ENCODE measurements at places on chromosomes 13 and 19.
A peak's percentile ranks its signal among the peaks of the same experiment; 100 is the strongest.

GRCh38 chr19:49679771-49680413 lies 2.8 kb downstream of the PRMT1 start:
- no peak for DNase-seq

- DNase-seq: no peak
These were observed 729 bp upstream of the ARID3A start for GRCh38 chr19:925087-925525.

DNA sequence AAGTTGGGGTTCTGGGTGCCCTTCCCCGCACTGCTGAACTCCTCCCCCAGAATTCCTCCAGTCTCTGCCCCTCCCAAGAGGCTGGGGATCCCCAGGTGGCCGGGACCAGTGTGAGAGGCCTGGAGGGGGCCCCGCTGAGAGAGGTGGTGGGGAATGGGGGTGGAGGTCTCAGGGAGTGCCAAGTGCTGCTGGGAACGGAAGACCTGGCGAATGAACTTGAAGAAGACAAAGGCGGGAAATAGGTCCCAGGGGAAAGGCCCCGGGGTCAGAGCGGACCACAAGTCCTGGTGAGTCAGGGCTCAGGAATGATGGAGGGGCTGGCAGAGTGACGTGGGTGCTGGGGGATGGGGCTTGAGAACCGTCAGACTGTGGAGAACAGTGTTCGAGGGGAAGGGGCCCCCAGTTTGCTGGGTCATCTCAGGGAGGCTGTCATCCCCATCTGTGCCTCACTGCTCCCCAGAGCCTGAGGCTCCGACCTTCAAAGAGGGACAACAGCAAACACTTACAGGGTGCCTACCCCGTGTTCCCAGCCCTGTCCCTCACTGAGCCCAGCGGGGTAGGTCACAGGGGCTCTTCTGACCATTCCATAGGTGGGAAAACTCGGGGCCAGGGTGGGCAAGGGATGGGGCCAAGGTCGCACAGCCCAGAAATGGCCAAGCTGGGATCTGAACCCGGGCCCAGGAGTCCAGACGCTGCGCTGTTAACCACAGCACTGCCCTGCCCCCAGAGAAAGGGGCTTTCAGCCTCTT lies 16.0 kb upstream of the SEMA6B start:
- peak; percentile 85 for DNase-seq

- DNase-seq: no peak
These were observed 99.5 kb upstream of the TMTC4 start for GRCh38 chr13:100773923-100774663.

DNA sequence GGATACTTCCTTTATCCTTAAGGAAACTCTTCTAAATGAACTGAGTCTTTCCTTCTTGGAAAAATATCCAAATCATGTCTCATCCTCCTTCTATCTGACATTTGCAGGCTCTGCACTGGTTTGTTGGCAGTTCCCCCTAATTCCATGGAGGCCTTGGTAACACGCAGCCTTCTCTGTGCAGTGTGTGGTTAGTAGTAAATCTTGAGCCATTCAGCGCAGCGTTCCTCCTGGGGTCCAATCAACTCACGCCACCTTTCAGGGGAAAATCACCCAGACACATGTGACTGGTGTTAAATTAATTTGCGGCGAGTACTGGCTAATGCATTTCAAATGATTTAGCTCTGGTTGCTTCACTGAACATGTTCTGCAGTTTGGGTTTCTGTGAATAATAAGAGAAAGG lies 21.0 kb upstream of the CBY2 start:
- DNase-seq: no peak

- peak; percentile 28 for DNase-seq
These were observed 1.6 kb upstream of the KLK10 start for GRCh38 chr19:51020988-51021651.

- no peak for DNase-seq
These were observed 39.9 kb downstream of the WDFY2 start for GRCh38 chr13:51624207-51624606.

GRCh38 chr19:18969931-18970659 lies 29.1 kb upstream of the HOMER3 start:
- DNase-seq: no peak

DNA sequence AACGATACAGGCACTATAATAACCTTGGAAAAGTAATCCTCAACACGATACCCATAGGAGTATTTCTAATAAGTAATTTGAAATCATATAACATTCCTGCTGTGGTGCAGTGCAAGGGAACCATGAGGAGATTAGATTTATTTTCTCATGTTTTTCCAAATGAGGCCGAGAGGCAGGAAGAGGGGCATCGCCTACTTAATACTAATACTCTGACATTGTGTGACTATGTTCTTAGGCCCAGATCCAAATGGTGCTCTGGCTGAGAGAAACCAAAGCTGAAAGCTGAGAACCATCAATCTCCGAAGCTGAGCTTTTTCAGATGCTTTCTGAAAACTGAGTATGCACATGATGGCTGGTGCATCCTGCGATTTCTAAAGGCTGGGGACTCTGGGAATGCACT lies 248.0 kb upstream of the MAB21L1 start:
- no peak for DNase-seq

DNA sequence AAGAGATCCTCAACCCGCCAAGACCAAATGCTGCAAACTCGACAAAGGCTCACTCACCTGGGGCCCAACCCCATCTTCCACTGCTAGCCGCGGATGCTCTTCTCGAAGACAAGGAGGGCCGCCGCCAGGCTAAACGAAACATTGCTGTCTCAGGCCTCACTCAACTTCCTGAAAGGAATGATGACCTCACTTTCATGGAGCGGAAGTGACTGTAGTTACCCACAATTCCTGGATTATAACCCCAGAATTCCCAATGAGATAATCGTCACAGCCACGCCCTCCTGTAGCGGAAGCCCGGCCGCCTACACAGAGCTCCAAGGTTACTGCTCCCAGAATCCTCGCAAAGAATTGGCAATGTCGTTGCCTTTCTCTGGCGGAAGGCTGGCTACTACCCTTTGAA lies 10.5 kb upstream of the ZNF112 start:
- no peak for DNase-seq

DNA sequence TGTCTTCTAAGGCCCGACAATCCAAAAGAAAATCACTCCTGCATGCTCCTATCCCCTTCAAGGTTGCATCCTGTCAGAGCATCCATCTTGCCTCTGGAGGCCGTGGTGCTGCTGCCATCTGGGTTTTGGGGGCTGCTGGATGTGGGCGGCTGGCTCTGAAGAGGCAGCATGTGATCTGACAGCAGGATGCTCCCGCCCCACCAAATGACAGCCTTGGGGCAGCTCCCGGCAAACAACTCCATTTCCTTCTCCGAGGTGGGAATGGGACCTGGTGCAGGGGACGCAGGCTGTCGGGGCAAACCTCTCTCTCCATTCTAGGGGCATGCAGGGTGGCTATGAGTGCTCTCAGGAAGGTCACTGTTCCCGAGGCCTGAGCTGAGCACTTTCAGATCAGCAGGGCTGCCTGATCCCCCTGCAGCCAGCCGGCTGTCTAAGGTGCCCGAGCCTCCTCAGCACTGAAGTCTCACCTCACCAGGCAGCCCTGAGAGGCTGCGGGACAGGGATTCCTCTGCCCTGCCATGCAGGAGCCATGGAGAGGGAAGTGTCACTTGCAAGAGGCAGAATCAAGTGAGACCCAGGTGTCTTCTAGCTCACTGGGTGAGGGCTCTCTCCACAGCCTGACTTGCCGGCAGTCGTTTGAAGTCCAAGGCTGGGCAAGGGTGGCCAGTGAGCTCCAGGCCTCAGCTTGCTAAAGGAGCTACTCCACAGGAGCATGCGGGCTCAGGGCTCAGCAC lies 28.8 kb downstream of the TSSK6 start:
- no peak for DNase-seq

GRCh38 chr19:20661150-20661819 lies at the start of gene ZNF626:
Gene ZNF626, minus strand, starts transcription at chr19:20661571. Its CDS starts 125 bp downstream, at chr19:20661446.
- DNase-seq: peak; percentile 85

DNA sequence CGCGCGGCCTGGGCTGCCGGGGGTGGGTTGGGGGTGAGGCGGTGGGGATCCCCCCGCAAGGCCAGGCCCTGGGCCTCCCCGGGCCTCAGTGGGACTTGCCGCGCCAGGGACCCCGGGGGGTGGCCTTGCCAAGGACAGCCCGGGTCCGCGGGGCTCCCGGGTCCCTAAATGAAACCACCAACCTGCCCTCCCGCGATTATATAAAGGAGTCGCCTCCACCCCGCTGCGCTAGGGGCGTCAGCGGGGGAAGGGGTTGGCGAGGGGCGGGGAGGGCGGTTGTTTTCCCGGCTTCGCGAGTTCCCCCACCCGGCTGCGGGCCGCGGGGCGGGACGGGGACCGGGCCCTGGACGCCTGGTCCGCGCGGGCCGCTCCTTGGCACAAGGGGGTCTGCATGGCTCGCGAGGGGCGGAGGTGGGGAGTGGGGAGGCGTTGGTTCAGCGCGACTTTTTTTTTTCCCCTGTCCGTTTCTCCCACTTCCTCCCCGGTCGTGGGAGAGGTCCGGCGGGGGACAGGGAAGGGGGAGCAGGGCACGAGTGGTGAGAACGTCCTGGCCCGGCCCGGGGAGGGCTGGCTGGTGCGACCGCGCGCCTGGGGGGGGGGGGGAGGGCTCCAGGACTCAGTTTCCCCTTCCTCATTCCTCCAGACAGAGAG lies 822 bp upstream of the ZBTB7A start:
- no peak for DNase-seq

- no peak for DNase-seq
These were observed 11.9 kb downstream of the MEIS3 start for GRCh38 chr19:47407417-47407774.

DNA sequence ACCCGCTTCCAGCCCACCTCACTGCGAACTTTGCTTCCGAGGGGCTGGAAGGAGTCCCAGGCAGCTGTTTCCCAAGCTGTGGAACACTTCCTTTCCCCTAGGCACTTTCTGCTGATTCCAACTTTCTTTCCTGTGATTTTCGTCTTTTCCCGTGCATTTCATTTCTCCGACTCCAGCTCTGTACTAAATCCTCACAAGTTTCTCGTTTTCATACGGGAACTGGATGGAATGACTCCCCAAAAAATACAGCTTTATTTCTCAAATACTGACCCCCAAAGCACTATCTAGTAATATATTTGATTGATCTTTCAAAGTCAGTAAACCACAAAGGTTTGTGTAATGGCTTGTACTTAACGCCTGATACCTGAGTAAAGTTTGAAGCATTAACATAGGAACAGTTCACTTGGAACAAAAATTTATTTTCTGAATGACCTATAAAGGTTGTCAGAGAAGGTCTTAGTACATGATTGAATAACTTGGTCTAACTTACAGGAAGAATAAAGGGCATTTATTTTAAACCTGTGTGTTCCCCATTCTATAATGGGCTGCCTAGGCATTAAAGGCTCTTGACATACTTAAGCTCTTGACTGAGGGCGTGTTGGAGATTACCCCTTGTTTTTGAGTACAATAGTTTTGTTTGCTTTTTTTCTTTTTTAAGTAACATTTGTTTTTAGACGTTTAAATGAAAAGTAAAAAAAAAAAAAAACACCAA lies 1.3 kb upstream of the PCDH9 start:
- no peak for DNase-seq

GRCh38 chr19:10334588-10335351 lies 1.4 kb upstream of the RAVER1 start:
- DNase-seq: peak; percentile 96

DNA sequence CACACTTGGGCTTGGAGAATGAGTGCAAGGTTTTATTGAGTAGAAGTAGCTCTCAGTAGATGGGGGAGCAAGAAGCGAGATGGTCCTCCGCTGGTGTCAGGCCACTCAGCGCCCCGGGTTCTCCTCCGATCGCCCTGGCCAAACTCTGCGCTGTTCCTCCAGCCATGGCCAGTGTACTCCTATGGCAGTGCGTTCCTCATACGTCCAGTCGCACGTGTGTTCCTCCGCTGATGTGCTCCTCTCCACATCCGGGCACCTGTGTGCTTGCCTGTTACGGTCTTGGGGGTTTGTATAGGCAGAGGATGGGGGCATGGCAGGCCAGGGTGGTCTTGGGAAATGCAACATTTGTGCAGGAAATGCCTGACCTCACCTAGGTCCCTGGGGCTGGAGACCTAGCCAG lies 1899.4 kb downstream of the PCDH9 start:
- no peak for DNase-seq

- no peak for DNase-seq
These were observed 16.2 kb downstream of the PLPP2 start for GRCh38 chr19:275000-275399.

DNA sequence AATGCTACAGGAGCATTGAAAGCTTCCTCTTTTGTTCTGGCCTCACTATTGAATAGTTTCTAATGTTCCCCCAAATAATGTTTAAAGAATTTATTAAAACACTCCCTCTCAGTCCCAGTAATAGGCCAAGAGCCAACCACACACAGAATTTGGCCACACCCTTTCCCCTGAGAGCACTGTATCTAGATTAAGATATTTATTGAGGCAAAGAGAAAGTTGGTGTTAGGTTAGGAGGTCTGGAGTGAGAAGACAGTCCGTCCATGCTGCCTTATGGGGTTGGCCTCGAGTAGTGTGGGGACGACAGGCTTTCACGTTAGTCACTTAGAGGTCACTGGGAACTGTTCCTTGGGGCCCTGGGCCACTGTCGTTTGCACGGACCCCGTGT lies 122.9 kb upstream of the RNF113B start:
- DNase-seq: no peak

DNA sequence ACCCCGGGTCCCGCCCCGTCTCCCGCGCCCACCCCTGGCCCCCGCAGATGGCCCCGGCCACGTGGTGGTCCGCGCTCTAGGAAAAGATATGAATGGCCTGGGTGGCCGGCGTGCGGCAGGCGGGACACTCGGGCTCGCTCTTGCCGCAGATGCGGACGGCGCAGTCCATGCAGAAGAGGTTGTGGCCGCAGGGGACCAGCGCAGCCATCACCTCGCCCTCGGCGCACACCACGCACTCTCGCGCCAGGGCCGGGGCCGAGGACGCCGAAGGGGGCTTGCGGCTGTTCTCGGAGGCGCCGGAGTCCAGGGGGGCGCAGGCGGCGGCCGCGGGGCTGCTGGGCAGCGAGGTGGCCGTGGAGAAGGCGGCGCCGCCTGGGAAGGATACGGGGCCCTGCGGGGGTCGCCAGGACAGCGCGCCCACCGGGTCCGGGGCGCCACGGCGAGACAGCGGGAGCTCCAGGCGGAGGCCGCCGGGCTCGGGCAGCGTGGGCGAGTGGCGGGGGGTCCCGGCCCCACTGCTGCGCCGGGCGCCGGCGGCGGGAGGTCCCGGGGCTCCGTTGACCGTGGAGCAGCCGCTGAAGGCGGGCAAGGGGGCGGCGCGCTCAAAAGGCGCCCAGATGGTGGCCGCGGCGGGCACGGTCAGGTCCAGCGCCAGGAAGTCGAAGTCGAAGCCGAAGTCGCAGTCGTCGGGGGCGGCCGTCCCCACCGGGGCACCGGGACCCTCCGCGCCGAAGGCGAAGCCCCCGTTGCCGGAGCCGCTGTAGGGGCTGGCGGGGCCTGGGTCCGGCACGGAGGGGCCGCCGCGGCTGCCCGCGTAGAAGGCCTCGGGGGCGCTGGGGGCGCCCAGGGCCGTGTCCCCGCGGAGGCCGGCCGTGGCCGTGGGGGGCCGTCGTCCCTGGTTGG lies 12.4 kb downstream of the MEX3D start:
- no peak for DNase-seq

GRCh38 chr13:24307211-24308067 lies 1.9 kb upstream of the C1QTNF9 start:
- DNase-seq: no peak
